ENCODE measurements at places on chromosomes 3 and 15. TPM values are rescaled to one million over a fixed set of nuclear protein-coding genes. Genes with fewer than 3 reads are reported as not detected.

The MKRN2OS gene
- total RNA-seq = 2.7 TPM

The IRAK2 gene
- 2.5 TPM for total RNA-seq

The SCAANT1 gene
- total RNA-seq = not detected

The LTK gene
- total RNA-seq = not detected

The LEKR1 gene
- total RNA-seq = 0.53 TPM

The CLSTN2 gene
- 0.16 TPM for total RNA-seq

The TOPAZ1 gene
- not detected for total RNA-seq

The UROC1 gene
- total RNA-seq = not detected

The CD200R1 gene
- 0.33 TPM for total RNA-seq

The CCR1 gene
- not detected for total RNA-seq

The BCL2A1 gene
- total RNA-seq = not detected

GRCh38 chr3:128480717-128481437, 12.1 kb downstream of the GATA2 start:
- DNase-seq = no peak

DNA sequence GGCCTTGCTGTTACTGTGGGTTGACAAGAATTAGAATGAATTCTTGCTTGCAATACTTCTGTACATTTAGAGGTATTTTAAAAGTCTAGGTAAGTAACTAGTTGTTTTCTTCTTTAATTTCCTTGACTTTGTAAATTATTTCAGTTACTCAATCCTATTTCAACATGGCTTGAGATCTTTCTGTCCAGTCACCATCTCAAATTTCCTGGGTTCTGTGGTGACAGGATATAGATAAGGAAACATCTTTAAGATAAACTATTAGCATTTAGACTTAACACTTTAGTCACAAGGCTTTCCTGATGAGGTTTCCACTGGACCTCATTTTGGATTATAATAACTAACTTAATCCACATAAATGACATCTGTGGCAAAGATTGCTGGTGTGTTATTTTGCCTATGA, 195.9 kb upstream of the DPH6 start:
- DNase-seq = no peak

GRCh38 chr15:69357773-69358771, 56.1 kb upstream of the KIF23 start:
- DNase-seq = no peak

- DNase-seq = no peak
Observed at GRCh38 chr15:31271711-31272557, 54.7 kb upstream of the KLF13 start.

DNA sequence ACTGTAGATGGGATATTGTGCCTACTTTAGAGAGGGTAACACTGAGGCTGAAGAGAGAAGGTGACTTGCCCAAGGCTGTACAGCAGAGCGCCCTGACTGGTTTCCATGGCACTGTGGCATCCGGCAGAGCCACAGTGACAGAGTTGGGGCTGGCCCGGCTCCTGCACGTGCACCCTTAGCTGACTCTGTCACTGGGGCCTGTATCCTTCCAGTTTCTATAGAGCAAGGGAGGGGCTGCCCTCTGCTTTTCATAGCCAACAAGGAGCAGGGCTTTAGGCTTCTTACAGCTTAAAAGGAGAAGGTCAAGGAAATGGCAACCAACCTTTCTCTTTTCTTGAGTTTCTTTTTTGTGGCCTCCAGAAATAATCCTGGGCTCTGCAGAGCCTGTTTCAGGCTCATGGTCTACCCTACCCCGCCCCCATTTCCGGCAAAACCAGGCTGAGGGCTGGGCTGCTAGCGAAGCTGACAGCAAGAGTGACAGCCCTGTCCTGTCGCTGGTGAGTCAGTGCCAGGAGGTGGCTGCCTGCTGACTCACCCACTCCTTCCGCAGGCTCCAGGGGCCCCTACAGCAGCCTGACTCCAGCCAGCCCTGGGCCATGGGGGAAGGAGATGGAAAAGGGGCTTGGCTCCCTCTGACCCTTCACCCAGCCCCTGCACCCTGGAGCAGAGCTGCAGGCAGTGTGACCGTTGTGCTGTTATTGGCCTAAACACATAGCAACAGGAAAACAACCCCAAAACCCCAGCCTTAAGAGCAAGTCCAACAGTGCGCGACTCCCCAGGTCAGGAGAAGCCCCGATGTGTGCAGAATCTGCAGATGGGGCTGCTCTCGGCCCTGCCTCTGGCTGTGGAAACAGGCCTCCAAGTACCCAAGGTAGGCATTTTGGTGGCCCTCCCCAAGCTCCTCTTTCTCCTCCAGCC, 29.8 kb downstream of the SLC6A6 start:
- DNase-seq = peak; percentile 81

GRCh38 chr3:192275741-192276355, 451.5 kb downstream of the FGF12 start:
- DNase-seq = no peak

DNA sequence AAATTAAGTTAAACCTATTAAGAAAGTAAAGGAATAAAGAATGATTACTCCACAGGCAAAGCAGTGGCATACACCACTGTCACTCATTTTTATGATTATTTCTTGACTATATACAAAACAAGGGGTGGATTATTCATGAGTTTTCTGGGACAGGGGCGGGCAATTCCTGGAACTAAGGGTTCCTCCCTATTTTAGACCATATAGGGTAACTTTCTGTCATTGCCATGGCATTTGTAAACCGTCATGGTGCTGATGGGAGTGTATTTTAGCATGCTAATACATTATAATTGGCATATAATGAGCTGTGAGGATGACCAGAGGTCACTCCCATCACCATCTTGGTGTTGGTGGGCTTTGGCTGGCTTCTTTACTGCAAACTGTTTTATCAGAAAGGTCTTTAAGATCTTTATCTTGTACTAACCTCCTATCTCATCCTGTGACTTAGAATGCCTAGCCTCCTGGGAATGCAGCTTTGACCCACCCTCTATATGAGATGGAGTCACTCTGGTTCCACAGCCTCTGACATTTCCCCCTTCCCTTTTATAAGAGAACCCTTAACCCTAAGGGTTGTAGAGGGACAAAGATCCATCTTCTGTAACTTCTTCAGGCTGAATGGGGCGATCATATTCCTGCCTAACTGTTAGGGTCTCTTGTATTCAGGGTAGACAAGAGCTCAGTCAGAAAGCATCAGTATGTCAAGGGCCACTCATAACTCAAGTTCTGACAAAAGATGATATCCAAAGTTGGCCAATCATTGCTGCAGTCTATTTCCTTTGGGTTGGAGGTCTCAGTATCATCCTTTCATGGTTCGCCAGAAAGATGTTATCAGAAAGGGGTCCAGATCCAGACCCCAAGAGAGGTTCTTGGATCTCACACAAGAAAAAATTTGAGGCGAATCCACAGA, 79.5 kb upstream of the LIPC start:
- DNase-seq = no peak

DNA sequence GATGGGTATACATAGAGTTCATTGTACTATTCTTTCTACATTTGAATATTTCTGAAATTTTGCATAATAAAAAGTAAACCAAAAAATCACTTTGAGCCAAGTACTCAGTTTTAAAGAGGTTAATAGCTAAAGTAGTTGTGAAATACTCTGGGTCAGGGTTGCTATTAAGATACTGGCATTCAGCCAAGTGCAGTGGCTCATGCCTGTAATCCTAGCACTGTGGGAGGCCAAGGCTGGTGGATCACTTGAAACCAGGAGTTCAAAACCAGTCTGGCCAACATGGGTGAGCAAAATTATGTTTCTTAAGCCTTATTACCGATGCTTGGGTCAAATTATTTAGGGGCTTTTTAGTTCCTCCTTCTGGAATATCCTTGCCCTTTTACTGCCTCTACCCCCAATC, 122.0 kb upstream of the MELTF start:
- peak; percentile 62 for DNase-seq

DNA sequence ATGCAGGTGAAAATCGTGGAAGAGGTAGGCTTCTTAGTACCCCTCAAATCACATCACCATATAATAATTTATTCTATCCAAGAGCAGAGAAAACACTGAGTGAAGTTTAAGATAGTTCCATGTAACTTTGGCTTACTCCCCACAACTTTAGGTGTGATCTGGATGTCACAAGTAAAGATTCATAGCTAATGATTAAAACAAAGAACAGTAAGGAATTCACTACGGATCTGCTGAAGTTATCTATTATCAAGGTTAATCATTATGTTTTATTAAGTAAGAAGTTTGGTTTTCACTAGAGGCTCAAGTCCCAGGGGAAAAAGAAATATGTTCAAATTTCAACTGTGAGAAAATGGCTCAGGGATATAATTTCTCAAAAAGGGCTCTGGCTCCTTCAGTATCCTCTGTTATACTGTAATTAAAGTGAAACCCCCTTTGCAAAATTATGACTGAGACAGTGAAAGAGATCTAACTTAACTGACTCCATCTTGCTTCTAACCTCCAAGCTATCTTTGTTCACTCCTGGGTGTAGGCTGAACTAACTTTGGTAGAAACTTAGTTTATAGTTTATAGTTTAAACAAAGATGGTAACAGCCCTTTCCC, 17.1 kb downstream of the CD80 start:
- no peak for DNase-seq

- no peak for DNase-seq
Observed at GRCh38 chr3:105700575-105700974, 168.2 kb downstream of the CBLB start.

GRCh38 chr15:52876991-52877663, 87.0 kb upstream of the ONECUT1 start:
- DNase-seq = no peak

GRCh38 chr3:71156062-71156665, 427.4 kb downstream of the FOXP1 start:
- peak; percentile 64 for DNase-seq

DNA sequence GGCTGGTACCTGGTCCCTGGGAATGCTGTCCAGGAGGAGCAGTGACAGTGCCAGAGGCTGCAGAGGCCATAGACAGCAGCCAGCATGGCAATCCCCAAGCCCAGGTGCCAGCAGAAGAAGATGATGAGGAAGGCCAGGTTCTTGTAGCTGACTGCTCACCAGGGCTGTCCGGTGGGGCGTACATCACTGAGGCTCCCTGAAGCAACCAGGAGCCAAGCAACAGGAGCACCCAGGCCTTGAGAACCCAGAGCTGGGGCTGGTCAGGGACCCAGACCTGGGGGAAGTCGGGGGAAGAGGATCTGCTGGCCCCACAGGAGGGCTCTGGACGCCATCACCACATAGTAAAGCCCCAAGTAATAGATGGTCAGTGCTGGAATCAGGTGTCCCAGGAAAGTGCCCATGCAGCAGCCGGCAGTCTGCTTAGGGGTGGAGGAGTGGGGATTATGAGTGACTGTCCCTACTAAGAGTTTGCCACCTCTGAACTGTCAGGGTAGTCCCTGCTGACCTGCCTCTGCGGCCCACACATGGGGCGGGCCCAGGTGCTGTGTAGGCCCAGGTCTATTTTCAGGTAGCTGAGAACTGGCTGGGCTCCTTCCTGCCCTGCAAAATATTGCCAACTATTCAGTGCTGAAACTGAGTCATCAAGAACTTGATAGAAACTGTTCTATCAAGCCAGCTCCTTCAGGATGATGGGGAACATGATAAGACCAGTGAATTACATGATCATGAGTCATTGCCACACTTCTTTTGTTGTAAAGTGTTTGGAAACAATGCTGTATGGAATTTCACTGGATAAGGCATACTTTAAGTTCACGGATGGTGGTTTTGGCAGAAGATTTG, 68.7 kb downstream of the CHRD start:
- peak; percentile 98 for DNase-seq

- no peak for DNase-seq
Observed at GRCh38 chr15:41713047-41713446, 52.8 kb downstream of the MGA start.

DNA sequence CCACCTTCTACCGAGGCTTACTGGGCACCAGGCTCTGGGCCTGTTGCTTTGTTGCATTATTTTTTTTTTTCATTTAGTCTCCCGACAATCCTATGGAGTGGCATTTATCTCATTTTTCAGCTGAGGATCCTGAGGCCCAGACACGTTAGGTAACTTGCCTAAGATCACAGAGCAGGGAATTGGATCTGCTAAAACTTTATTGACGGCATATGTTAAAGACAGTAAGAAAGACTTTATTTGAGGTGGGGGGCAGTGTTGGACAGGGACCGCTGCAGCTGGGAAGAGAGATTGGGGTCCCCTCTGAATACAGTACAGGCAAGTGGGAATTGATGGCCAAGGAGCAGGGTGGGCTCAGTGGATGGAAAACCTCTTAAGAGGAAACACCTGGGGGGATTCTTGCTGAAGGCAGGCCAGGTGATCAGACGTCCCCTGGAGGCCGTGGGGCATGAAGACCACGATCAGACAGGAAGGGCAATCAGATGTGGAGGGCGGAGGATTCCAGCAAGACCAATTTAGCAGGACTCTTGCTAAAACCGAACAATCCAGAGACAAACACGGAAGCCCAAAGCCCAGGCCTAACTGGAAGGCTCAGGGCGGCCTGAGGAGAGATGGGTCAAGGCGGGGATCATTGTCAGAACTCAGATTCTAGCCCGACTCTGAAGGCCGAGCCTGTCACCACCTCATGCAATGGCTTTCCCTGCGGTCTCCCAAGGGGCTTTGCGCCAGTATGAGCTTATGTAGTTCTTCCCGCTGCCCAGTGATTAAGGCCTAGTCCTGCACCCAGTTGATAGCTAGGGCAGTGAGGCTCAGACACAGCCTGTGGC, 53.7 kb downstream of the RGMA start:
- no peak for DNase-seq

- no peak for DNase-seq
Observed at GRCh38 chr3:67737906-67738865, 83.8 kb upstream of the SUCLG2 start.

DNA sequence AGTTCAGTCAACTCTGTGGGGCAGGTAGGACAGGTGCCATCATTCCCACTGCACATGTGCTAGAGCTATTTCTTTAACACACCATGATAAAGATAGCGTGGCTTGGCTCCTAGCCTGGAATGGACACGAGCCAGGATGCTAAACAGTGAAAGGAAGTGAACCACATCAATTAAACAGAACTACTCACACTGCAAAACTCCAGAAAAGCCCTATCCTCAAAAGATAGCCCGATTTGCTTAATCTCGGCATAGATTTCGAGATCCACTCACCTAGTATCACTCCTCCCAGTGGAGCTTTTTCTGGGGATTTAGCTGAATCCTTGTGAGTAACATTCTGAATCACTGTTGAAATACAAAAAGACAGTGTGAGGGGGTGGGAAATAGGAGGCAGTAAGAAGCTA, 118.0 kb downstream of the ABI3BP start:
- DNase-seq = peak; percentile 74

DNA sequence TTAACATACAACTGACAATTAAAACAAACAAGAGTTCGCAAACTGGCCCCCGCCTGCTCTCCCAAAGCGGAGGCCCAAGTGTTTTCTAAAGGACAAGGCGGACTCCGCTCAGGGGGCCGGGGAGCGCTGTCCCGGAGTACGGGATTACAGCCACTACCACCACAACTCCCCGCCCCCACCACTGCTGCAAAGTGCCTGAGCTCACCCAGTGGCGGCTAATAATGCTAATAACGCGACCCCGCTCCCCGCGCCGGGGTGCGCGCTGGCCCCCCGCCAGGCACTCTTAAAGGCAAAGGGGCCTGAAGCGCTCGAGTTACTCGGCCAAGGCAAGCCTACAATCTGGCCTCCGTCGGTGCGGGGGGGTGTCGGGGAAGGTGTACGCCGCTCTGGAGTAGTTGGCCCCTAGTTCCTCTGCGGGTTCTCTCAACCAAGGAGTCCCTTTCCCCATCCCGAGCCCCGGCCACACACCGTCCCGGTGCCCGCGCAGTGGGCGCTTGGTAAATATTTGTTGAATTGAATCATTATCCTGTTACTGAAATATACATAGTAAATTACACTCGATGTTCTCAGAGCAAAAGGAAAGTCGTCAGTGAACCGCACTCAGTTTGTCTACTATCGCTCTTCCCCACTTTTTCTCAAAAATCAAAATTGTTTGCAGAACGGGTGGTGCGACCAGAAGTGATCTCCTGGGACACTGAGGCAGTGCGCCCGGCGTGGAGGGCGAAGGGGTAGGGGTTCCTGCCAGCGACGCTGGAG, 827 bp downstream of the WNT5A start:
- peak; percentile 49 for DNase-seq

All from mammary epithelial cell (primary cell).